T-helper 1 cell (primary cell): ENCODE measurements at places on chromosomes 5 and 9.

DNA sequence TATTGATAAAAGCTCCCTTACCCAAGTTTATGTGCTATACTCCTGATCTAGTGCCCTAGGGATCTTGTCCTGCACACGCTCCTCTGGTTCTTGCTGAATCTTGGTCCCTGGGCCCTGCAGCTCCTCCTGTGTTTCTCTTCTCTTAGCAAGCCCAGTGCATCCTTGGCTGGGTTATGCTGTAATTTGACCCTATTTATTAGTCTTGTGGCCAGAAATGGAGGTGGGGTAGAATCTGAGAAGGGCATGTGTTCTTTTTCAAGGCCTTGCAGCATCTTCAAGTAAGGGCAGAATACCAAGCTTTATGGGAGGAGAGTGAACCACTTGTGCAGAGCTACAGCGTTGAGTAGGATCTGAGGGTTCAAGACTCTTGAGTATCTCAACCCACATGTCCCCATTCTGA lies 366.8 kb downstream of the FAM170A start:
- no peak for DNase-seq

DNA sequence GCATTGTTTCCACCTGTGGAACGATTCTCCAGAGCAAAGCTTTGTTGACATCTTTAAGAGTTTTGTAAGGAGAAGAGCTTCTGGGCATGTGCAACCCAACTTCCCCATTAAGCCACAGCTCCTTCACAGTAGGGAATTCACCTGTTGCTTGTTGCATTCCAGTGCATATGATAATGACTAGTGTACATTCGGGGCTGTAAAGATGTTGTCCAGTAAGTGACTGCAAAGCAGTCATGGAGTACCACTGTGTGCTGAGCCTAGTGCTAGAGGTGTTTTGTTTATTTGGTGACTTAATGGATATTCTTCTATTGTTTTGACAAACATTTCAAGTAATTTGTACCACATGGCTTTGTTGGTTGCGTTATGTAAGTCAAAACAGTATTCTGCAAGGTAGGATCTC lies 12.8 kb downstream of the UGCG start:
- DNase-seq: no peak

GRCh38 chr9:1917396-1917935 lies 97.7 kb upstream of the SMARCA2 start:
- DNase-seq: no peak

GRCh38 chr9:91177661-91178280 lies 183.9 kb downstream of the AUH start:
- no peak for DNase-seq

DNA sequence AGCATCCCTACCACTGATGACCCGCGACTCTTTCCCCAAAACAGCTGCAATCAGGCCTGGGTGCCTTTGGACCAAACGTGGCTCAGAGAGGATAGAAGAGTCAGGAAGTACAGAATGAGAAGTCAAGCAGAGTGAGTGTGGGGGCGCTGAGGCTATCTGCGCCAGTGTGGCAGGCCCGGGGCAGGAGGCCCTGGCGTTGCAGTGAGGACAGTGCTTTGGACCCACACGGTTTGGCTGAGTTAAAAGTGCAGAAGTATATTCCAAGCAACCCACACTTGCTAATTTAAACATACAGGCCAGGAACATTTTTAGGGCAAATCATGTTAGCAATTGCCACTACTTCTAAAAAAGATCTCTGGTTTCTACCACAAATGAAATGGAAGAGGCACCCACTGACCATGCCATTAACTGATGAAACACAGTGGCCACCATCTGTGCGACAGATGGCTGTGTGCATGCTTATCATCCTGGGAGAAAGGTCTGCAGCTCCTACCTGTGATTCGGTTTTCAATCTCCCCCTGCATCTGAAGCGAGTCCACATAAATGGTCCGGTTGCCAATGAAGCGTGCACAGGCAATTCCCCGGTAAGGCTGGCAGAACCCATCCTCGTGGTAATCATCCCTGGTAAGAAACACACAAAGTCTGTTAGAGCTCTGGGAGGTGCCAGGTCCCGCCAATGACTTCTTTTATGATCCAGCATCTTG lies 213.0 kb downstream of the ROR2 start:
- no peak for DNase-seq

- DNase-seq: no peak
Measured at GRCh38 chr5:168766426-168766700, 187.2 kb upstream of the PANK3 start.

GRCh38 chr5:32628049-32628844 lies 42.9 kb downstream of the SUB1 start:
- no peak for DNase-seq

DNA sequence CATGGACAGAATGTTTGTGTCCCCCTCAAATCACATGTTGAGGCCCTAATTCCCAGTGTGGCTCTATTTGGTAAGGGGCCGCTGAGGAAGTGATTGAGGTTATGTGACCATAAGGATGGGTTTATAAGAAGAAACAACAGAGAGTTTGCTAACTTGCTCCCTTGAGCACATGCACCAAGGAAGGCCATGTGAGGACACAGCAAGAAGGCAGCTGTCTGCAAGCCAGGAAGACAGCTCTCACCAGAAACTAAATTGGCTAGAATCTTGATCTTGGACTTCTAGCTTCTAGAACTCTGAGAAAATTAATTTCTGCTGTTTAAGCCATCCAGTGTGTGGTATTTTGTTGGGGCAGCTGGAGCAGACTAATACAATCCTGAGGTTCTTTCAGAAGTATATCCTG lies 35.2 kb upstream of the CDC42SE2 start:
- DNase-seq: no peak

- DNase-seq: no peak
Measured at GRCh38 chr9:13979941-13980318, 334.0 kb downstream of the NFIB start.
